ENCODE measurements at places on chromosomes 16 and 17.

DNA sequence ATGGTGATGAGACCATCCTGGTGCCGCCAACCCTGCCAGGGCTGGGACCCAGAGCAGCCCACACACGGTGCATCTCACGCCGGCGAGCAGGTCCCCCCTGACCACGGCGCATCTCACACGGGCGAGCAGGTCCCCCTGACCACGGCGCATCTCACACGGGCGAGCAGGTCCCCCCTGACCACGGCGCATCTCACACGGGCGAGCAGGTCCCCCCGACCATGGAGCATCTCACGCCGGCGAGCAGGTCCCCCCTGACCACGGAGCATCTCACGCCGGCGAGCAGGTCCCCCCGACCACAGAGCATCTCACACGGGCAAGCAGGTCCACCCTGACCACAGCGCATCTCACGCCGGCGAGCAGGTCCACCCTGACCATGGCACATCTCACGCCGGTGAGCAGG lies 59.2 kb downstream of the MRM3 start:
- no peak for DNase-seq

DNA sequence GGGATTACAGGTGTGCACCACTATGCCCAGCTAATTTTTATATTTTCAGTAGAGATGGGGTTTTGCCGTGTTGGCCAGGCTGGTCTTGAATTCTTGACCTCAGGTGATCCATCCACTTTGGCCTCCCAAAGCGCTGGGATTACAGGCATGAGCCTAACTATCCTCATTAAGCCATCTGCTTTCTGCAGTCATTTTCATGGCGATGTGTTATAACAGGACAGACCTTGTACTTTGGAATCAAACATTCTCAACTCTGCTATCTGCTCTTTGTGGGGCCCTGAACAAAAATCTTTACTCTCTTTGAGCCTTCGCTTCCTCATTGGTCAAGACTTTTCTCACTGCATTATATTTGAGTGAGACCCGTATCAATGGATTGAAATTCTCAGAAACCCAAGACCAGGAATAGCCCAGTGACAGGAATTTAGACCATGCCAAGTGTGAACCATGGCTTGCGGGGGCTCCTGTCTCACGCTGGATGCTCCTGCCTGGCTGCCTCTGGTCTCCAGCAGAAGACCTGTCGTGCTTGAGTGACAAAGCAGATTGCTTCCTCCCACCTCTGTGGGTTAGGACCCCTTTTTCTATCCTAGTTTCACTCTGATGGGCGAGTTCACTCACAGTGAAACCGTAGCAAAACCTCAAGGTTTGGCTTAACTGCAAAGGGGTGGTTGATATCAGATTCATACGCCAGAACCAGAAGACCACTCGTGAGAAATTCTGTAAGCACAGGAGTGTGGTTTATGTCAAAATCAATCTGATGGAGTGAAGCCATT lies 519.1 kb downstream of the MAF start:
- no peak for DNase-seq

DNA sequence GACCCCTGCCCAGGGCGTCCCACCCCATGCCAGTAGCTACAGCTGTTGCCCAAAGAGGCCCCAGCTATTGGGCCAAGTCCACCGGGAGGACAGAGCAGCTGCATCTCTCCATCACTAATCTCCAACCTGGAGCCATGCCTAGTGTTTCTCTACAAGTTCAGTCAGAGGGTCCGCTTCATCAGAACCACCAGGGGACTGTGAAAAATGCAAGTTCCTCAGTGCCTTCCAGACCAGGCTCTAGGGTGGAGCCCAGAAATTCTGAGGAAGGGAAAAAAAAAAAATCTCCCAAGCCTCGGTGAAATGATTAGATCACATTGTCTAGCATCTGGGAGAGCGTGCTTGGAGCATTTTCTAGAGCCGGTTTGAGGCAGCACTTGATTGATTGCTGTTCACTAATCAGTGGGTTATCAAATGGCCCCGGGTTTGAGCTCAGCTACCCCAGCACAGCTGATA lies 22.4 kb upstream of the HERPUD1 start:
- no peak for DNase-seq

GRCh38 chr16:48479329-48479728 lies 94.1 kb upstream of the SIAH1 start:
- DNase-seq, result no peak

DNA sequence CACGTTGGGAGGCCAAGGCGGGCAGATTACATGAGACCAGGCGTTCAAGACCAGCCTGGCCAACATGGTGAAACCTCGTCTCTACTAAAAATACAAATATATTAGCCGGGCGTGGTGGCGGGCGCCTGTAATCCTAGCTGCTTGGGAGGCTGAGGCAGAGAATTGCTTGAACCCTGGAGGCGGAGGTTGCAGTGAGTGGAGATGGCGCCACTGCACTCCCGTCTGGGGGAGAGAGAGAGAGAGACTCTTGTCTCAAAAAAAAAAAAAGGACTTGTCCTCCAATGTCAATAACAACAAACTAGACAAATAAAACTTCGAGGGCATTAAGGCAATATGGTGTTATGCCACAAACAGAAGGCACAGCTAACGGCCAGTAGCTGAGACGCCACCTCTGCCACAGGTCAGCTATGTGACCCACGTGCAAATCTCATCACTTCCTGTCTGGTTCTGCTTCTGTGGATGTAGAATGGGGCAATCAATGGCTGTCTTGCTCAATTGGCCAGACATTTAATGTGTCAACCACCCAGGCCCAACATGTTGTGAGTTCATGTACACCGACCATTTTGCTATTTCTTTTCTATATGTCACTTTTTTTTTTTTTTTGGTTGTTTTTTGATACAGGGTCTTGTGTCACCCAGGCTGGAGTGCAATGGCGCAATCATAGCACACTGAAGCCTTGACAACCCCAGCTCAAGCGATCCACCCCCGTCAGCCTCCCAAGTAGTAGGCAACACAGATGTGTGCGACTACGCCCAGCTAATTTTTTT lies 834 bp upstream of the TXNDC11 start:
- DNase-seq, result no peak

DNA sequence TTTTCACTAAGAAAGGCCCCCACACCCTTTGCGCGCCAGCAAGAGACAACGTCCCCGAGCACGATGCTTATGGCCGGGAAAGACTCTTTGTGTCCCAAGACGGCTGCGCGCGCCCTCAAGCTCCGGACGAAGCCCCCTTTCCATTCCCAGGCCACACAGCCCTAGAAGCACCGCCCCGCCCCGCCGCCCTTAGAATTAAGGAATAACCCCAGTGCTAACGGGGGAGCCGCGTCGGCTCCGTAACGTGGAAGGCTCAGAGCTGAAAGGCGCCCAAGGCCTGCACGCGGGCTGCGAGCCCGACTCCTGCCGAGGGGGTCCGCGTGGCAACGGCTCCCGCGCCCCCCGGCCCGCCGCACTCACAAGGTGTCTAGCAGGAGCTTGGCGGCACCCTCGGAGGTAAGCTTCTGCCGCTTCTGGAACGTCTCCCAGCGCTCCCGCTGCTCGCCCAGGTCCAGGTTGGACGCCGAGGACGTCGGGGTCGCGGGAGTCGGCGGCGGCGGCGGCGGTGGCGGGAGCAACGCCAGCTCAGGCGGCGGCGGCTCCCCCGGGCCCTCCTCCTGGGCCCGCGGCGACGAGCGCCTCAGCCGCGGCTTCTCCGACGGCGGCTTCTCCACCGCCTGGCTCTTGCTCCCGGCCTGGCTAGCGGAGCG lies 477 bp downstream of the CENPV start:
- DNase-seq, result no peak

- no peak for DNase-seq
Measured at GRCh38 chr16:31072540-31073141, 1.4 kb downstream of the ZNF668 start.

DNA sequence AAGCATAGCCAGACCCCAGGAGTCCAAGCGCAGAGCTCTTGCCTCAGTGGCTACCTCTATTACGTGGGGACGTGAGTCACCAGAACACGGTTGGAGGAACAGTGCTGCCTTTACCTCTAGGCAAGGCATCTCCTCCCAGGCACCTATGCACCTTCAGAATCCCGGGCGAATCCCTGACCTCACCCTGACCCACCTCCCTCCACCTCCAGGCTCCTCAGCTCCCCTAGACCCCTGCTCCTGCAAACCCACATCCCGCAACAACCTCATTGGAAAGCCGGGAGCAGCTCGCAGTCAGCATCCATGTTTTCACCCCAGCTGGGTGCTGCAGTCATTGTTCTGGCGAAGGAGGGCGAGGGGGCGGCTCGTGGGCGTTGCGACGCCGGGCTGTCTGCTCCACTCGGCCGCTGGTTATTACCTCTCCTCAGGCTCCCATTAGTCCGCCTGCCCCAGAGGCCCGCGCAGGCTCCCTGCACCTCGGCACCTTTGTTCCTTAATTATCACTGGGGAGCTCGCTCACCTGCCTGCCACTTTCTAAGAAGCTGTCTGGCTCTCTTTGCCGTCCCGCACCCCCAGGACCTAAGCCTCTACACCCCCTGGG lies 24.6 kb upstream of the DLX4 start:
- DNase-seq, result no peak

- peak; percentile 28 for DNase-seq
Measured at GRCh38 chr17:20266806-20267458, 200.4 kb downstream of the LGALS9B start.

GRCh38 chr16:71956486-71956885 lies 43.7 kb downstream of the PKD1L3 start:
- no peak for DNase-seq

- DNase-seq, result no peak
Measured at GRCh38 chr16:79535130-79535529, 65.4 kb downstream of the MAF start.

DNA sequence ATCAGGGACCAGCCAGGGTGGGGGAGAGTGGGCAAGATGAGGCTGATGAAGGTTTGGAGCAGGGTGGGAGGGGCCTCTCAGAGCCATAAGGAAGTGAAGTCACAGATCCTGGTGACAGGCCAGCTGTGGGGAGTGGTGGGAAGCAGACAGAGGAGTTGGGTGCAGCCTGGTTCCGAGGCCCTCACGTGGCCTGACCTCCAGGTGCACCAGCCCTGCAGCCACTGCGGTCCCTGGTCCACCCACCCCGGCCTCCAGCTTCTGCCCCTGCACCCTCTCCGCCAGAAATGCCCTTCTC lies 3.9 kb upstream of the ZFPM1 start:
- DNase-seq, result no peak

- no peak for DNase-seq
Measured at GRCh38 chr17:32187271-32187670, 45.0 kb downstream of the RHOT1 start.

DNA sequence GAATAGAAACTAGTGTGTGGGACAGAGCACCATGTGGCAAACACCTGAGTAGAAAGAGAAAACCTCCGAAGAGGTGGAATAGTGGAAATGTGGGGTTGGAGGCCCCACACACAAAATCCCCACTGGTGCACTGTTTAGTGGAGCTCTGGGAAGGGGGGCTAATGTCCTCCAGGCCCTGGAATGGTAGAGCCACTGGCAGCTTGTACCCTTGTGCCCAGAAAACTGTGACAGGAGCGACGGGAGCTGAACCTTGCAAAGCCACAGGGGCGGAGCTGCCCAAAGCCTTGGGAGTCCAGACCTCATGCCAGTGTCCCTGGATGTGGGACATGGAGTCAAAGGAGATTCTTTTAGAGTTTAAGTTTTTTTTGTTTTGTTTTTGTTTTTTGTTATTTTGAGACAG lies 50.6 kb downstream of the RNF112 start:
- no peak for DNase-seq

GRCh38 chr17:55005520-55005919 lies 37.0 kb downstream of the STXBP4 start:
- DNase-seq, result no peak

DNA sequence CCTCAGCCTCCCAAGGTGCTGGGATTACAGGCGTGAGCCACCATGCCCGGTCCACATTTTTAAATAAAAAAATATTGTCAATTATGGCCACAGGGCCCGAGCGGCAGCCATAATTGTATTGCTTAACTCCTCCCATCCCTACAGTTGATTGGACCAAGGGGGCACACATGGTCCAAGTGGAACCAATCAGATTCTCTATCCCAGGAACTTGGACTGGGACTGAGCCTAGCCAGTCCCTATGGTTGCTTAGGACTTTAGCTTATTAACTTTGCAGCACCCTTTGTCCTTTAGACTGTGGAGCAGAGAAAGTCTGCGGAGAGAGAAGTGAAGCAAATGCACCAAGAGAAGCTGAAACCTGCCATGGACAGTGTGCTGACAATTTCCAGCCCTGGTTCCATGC lies 5.5 kb upstream of the RDM1 start:
- no peak for DNase-seq

DNA sequence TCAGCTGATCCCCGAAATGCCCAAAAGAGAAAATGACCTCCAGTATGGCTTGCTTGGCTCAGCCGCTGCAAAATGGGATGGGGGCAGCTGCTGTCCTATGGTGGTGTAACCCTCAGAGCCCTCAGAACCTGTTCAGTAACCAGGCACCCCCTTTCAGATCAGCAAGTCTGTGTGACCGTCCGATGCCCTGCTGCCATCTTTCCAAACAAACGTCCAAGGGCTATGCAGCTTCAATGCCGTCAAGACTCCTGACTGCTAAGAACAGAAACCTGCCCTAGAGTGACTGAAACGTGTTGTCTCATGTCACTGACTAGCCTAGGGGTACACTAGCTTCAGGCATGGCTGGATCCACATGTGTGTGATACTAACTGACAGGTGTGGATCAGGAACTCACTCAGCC lies 70.4 kb downstream of the GNAO1 start:
- no peak for DNase-seq

DNA sequence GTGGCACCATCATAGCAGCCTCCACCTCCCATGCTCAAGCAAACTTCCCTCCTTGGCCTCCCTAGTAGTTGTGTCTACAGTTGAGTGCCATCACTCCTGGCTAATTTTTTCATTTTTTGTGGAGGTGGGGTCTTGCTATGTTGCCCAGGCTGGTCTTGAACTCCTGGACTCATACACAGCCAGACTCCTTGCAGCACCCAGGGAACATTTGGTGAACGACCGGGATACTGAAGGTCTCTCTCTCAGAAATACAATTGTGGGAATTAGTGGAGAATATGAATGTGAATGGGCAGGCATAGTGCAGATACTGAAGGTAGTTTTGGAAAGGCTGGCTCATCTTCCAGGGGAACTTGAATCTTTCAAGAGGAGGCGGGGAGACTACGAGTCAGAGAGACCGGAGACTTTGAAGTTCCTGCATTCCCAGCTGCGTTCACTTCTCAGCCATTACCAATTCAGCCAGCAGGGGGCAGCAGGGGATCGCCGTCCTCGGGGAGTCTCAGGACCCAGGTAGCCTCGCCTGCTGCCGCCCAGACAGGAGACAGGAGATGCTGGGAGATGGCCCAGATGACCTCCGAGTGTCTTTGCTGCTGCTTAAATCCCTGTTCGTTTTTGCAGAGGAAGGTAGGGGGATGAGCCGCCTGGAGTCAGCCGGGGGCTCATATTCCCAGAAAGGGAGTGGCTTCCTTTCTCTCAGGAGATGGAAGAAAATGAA lies 68.6 kb downstream of the HAPSTR1 start:
- DNase-seq, result peak; percentile 52

DNA sequence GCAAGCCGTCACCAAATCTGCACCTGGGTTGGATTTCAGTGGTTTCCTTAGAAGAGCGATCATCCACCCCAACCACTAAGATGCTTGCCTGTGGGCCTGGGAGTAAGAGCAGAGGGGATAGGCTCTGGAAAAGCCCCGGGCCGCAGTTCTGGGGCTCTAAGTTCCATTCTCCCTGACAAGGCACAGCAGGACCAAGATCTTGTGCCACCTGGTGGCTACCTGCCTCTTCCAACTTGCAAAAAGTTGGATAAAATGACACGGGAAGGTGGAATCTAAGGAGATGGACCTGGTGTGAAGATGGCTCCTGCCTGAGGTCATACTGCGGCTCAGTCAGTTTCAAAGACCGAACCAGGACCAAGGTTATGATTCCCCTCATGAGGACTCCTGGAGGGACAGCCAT lies 42.3 kb downstream of the ABCC12 start:
- DNase-seq, result no peak

- peak; percentile 83 for DNase-seq
Measured at GRCh38 chr17:77420804-77421629, 280.2 kb downstream of the SEC14L1 start.

GRCh38 chr16:11029948-11030347 lies 85.6 kb downstream of the CLEC16A start:
- no peak for DNase-seq

Data from NCI-H2029 treated with DMSO at 0.1 percent for 48 hours (cell line).